ENCODE measurements at places on chromosomes 7 and 10.

- no peak for DNase-seq
These were observed 31.2 kb downstream of the EBF3 start for GRCh38 chr10:129932751-129933433.

GRCh38 chr7:129865925-129866201, 86.9 kb downstream of the UBE2H start:
- no peak for DNase-seq

DNA sequence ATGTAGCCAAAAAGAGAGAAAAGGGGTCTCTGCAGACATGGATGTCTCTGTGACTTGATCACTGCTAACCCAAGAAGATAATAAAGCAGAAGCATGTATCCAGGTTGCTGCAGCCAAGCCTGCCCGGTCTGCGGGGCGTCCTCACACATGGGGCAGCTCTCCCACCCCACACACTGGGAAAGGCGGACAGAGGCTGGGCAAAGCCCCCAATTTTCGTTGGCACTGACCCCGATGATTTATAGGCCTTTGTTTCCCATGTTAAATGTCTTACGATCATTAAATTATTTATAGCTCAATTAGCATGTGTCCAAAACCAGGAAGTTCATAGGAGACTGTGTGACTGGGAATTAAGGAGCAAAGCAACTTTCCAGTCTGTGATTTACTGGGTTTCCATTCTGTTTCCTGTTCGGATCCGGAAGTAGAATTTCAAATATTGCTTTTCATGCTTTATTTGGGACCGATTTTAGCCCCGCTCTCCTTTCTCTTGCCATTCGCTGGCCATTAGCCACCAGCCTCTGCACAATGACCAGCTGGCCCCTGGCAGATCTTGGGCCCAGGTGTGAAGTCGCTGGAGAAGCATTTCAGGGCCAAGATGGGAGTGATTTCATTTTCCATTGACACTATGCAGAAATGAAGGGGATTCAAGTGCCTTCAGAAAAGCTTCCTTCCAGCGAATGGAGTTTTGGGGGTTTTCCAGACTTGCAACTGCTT, 91.6 kb downstream of the EGFR start:
- no peak for DNase-seq

GRCh38 chr10:88073682-88074081, 210.3 kb downstream of the PTEN start:
- no peak for DNase-seq

DNA sequence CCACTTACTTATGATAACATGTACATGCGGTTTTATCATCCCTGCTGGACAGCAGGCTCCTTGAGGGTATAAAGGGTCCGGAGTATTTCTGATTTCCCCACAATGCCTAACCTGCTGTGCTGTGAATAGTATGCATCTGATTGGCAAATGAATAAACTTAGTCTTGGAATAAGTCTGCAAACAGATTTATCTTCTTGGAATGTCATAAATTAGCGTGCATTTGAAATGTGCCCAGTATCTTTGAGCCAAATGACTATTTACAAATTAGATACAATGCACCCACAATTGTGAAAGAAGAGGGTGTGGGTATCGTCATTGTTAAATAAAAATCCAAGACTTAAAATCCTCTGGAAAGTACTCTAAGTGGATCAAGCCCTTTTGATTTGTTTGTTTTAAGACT, 106.0 kb downstream of the OSBPL3 start:
- DNase-seq: no peak

DNA sequence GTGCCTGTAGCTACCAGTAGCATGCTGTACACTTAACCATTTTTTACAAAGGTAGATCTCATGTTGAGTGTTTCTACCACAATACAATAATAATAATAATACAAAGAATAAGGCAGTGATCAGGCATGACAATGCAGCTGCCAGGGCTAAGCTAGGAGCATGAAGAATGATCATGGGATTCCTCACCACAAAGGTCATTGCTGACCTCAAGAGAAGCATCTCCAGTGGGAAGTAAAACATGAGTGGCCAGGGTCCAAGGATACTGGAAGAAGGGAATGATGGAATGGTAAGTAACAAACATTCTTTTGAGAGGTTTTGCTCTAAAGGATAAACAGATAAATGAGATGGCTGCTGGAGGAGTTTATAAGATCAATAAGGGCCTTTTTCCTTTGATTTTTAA, 591.1 kb downstream of the TNS3 start:
- no peak for DNase-seq

DNA sequence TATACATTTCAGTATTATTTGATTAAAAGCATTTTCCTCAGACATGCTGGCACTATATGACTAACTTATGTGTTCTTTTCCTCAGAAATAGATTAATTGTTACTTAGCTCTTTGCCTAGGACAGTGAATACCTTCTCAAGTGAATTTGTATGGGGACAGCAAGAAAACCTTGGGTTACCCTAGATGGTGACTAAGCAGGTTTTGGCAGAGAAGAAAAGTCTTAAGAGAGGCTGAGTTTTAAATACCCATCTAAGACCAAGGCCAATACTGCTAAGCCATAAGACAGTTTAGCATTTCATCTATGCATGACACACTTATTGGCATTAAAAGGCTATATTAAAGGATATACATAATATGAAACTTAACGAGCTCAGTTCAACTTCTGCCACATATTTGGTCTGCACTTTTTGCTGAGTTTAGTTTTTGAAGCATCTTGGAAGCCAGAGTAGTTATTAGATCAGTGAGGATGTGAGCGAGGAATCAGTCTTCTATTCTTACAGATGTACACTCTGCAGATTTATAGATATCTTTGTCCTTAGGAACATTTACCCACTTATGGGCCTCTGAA, 54.6 kb upstream of the FAM3C start:
- DNase-seq: no peak

DNA sequence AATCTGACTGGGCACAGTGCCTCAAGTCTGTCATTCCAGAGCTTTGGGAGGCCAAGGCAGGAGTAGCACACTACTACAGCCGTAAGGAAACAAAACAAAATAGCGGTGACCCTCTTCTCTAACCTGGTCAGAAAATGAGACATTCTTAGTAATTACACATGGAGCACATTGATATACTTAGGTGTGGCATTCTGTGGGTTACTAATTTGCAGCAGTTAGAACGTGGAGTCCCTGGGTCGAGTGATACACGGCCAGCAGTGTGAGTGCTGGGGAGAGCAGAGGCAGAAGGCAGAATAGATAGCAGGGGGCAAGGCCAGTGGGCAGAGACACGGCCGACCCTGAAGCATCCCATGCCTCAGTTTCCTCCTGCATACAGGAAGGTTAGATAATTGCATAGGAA, 28.9 kb upstream of the SFMBT2 start:
- DNase-seq: no peak

DNA sequence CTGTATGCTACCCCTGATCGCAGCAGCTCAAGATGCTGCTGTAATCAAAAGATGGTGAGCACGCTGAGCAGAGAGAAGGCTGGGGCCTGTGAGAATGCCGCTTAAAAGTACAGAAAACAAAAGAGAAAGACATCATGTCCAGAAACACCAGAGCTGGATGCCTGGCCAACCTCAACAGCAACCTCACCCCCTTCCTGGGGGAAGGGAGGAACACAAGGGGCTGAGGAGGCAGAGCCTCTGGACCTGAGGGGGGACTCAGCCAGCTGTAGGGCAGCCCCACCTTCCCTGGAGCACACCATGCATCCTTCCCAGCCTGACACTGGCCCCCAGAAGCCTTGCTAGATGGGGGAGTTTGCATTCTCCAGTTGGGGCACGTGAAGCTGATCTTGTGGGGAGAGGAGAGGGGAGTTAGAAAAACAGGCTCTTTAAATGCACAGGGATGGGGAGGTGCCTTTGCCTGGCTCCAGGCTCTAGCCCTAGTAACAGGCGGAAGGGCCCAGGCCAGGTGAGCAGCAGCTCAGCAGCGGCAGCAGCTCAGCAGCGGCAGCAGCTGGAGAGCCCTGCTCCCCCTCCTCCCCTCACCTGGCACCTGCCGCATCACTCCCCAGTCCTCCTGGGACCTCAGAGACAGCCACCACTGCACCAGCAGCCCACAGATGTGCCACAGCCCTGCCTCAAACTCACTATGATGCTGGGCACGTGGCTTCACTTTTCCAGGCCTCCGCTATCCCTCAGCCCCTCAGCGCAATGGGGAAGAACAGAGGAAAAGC, 156.3 kb downstream of the NEURL1 start:
- no peak for DNase-seq

DNA sequence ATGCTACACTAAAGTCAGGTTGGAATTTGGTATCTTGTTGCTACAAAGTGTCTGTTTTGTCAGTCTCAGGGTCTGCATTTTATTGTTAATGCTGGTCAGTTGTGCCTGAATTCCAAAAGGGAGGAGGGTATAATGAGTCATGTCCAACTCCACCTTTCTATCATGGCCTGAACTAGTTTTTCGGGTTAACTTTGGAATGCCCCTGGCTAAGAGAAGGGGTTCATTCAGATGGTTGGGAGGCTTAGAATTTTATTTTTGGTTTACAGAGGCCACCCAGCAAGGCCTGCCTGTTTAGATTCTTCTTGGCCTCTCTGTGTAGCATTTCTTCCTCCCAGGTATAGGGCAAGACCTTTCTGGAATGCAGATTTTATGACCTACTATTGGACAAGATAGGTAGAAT, 93.2 kb downstream of the SKIDA1 start:
- no peak for DNase-seq

- DNase-seq: no peak
These were observed 191.4 kb downstream of the BMPER start for GRCh38 chr7:34096777-34097176.

- no peak for DNase-seq
These were observed 154.5 kb downstream of the SVIL start for GRCh38 chr10:29479981-29480954.

DNA sequence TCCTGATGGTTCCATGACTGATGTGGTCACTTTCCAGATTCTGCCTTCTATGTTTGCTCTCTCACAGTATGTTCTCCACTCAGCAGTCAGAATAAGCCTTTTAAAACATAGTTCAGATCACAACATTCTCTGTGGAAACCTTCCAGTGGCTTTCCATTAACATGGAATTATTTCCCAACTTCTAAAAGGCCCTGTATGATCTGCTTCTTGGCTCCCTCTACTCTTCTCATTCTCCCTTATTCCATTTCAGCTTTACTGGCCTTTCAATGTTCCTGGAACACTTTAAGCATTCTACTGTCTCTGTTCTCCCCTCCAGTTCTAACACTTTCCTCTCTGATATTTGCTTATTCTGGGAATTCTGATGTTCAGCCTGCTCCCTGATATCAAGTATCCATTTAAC, 325.6 kb downstream of the THSD7A start:
- DNase-seq: no peak

GRCh38 chr7:28654110-28654509, 241.8 kb downstream of the CREB5 start:
- no peak for DNase-seq

DNA sequence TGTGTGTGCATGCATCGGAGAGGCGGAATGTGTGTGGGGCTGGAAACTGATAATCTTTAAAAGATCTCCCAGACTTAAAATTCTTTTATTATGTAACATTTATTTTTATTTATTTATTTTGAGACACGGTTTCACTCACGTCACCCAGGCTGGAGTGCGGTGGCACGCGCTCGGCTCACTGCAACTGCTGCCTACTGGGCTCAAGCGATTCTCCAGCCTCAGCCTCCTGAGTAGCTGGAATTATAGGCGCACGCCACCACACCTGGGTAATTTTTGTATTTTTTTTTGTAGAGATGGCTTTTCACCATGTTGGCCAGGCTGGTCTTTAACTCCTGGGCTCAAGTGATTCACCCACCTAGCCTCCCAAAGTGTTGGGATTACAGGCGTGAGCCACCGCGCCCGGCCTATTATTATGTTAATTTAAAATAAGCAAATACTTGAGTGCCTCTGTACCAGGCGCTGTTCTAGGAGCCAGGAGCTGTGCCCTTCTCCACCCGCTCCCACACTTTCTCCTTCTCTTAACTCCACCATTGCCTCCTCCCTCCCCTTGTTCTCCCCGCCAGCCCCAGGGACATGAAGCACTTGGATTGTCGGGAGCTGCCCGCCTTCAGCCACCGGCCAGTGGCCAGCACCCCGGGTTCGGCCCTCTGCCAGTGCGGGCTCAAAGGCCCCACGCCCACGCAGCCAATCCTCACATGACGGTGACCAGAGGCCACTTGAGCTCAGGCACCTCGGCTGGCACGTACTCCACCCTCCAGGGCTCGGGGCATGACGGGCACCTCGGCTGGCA, 163.6 kb downstream of the DNAJB6 start:
- no peak for DNase-seq

DNA sequence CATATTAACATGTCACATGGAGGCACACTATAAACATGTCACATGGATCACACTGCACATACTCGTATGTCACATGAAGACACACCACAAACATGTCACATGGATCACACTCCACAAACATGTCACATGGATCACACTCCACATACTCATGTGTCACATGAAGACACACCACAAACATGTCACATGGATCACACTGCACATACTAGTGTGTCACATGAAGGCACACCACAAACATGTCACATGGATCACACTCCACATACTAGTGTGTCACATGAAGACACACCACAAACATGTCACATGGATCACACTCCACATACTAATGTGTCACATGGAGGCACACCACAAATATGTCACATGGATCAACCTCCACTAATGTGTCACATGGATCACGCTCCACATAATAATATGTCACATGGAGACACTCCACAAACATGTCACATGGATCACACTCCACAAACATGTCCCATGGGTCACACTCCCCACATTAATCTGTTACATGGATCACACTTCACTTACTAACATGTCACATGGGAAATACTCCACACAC, 195.6 kb upstream of the PFKP start:
- DNase-seq: no peak

DNA sequence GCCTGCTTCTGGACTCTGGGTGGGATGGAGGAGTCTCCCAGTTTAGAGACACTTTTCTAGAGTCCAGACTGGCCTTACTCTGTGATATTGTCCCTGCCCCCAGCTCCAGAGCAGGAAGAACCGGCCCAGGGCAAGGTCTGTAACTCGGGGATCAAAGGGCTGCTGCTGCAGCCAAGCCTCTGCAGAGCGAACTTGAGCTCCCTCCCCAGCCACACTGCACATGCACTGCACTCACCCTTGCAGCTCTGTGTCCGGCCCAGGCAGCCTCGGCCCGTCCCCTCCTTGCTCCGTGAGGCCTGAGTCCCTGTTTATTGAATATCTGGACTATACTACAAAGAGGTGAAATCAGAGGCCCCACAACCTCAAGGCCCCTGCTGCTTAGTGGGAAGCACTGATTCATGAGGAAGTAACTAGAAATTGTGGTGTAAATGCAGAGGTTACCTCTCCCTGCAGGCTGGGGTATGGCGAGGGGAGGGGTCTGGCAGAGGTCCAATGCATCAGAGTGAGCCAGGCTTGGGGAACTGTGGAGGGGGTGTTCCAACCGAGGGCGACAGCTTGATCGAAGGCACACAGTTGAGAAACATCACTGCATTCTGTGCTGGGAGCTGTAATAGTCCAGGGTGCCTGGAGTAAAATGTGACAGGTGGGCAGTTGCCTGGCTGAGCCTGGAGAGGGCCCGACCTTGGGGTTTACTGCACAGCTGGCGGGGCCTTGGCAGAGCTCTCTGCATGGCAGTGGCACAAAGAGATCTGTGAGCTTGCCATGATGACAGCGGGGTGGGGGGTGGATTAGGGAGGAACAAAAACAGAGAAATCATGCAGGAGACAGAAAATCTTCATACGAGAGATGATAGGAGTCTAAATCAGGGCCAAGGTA, 49.1 kb downstream of the AOC1 start:
- peak; percentile 28 for DNase-seq

Measured in midbrain (tissue), 1 donor.